BJ (cell line): ENCODE measurements at places on chromosomes 1 and 21.

DNA sequence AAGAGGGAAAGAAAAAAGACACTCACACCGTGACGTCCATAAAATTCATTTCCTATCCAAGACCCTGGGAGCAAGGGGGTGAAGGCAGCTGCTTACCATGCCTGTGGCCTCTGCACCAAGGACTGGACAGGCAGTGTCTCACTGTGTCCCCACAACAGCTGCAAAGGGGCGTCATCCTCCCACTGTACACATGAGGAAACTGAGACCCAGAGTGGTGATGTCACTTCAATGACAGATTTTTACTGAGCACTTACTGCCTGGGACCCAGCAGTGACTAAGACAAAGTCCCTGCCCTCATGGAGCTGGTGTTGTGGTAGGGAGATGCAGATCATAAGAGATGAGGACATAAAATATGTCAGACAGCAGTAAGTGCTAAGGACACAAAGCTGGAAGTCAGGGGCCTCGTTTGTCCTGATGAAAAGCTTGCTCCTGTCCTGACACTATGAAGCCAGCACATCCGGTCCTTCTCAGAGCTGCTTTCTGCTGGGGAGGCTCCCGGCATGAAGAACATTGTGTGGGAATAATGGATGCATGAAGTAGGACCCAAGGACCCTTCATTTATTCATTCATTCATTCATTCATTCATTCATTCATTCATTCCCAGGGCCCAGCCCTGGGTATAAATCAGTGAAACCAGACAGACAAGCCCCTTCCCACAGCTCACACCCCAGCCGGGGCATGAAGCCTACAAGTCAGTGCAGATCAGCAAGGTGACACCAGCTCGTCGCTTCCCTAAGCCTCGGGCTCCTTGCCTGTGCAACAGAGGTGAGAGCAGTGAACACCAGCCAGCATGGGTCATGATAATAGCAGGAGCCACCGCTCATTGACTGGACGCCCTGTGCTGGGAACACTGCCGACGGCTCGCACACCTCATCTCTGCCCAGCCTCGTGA lies 473.7 kb downstream of the MATN1 start:
- no peak for DNase-seq

DNA sequence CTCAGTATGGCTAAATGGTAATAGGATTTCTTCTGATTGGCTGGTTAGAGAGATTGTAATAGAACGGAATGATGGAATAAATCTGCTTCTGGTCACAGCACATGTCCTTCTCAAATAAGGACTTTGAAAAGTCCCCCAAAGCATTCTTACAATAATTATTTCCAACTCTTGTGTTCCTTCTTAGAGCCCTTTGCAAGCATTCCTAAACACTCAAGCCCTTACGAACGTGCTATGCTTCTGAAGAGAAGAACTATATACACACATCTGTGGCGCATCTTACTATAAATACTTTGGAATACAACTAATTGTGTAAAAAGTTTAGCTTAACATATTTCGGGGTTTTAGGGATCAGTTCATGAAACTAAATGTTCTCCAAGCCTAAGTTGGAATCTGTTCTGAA lies 25.6 kb downstream of the CLIC4 start:
- no peak for DNase-seq

DNA sequence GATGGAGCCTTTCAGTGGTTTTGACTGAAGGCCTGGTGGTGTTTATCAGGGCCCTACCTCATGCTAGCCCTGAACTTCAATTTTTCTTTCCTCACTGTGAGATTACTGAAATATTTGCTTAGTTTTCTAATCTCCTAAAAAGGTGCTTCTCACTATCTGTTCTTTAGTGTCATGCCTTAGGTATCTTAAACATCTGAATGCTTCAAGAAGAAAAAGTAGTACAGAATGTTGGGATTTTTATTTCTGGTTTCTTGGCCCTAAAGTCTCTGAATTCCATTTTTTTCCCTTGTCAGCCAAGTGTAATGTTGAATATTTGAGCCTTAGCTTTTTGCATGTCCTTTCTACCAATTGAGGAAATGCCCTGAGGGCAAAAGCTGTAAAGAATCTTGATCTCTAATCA lies 47.9 kb upstream of the PRKACB start:
- no peak for DNase-seq

DNA sequence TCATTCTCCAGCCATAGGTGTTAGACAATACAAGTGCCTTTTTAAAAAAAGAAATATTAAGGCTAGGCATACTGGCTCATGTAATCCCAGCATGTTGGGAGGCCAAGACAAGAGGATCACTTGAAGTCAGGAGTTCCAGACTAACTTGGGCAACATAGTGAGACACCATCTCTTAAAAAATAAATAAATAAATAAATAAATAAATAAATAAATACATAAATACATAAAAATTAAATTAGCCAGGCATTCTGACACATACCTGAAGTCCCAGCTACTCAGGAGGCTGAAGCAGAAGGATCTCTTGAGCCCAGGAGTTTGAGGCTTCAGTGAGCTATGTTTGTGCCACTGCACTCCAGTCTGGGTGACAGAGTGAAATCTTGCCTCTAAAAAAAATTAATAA lies 85.8 kb upstream of the ATP1B1 start:
- no peak for DNase-seq

DNA sequence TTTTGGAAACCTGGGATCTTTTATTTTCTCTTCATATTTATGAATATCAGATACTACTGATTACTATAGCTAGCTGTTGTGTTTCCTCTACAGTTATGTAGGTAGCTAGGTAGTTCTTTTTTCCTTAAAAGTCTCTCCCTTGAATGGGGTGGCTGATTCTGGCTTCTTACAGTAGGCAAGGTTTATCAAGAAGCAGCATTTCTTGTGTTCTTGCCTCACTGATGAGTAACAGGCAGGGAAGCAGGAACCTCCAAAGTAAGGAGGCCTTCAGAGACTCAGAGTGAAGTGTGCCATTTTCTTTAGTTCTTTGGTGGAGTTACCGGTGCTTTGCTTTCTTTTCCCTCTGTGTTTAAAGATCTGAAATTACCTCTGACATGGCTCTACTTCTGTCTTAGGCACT lies 56.0 kb downstream of the ZMYM4 start:
- DNase-seq = no peak

DNA sequence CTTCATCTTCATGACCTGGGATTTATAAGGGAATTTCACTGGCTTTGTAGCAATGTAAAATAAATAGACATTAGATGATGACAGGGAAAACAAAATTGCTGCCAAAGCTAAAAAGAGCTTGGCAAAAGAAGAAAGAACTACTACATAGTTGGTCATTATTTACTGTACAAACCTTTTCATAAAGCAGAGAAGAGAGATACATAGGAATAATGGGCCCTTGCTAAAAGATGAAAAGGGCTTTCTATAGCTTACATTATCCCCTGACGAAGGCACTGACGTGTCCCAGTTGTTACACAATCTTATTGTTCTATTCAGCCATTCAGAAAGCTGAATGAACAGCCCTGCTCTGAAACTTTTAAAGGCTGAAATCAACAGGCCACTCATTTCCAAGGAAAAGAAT lies 57.1 kb downstream of the ZC3H11B start:
- DNase-seq = no peak

DNA sequence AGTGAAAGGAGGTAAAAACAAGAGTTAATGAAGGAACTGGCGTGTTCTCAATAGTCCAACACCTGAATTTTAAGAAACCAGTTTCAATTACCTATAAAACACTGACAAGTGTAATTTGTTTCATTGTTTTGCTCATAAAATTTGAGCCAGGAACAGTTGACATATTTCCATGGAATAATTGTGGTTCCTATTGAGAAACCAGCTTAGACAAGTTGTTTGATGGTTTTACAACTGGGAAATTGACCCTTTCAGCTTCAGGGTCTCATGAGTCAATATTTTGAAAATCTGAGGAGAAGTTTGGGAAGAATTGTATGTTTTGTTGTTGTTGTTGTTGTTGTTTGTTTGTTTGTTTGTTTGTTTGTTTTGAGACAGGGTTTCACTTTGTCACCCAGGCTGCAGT lies 69.1 kb upstream of the GADD45A start:
- no peak for DNase-seq

- DNase-seq = no peak
Measured at GRCh38 chr1:46699666-46700065, 19.2 kb downstream of the EFCAB14 start.

GRCh38 chr1:243269461-243269801 lies 13.6 kb downstream of the SDCCAG8 start:
- no peak for DNase-seq

- no peak for DNase-seq
Measured at GRCh38 chr21:33201956-33202355, 27.8 kb upstream of the IFNAR2 start.

- DNase-seq = no peak
Measured at GRCh38 chr1:151501474-151501873, 9.7 kb upstream of the CGN start.

DNA sequence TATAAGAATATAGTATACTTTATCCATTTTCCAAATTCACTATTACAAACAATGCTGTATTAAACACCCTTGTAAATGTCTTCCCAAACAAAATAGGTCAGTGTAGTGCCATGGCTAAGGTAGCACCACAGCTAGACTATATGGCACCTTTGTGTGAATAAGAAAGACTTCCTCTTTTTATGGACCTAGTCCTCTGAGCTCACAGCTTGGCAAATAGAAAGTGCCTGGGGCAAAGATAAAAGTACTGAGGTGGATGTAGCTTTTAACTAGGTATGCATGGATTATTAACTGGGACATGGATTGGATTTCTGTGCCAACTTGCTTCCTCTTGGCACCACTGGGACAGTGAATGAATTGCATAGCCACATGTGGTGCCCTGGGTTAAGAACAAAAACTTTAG lies 25.0 kb downstream of the HRNR start:
- DNase-seq = no peak

DNA sequence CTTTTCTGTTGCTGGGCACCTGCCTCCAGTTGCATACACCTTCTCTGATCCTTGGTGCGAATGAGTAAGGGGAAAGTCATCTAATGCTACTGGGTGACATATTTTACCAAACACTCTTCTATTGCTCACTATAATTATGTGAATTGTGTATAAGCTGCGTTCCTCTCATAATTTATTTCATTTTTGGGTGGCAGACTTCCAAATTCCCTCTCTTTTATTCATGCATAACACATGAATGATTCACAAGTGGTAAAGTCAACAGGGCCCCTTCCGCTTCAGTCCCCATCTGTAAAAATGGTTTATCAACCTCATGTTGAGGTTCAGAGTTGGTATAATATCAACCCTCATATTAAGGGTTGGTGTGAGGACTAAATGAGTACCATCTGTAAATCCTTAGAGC lies 3.2 kb upstream of the QSOX1 start:
- peak; percentile 56 for DNase-seq

DNA sequence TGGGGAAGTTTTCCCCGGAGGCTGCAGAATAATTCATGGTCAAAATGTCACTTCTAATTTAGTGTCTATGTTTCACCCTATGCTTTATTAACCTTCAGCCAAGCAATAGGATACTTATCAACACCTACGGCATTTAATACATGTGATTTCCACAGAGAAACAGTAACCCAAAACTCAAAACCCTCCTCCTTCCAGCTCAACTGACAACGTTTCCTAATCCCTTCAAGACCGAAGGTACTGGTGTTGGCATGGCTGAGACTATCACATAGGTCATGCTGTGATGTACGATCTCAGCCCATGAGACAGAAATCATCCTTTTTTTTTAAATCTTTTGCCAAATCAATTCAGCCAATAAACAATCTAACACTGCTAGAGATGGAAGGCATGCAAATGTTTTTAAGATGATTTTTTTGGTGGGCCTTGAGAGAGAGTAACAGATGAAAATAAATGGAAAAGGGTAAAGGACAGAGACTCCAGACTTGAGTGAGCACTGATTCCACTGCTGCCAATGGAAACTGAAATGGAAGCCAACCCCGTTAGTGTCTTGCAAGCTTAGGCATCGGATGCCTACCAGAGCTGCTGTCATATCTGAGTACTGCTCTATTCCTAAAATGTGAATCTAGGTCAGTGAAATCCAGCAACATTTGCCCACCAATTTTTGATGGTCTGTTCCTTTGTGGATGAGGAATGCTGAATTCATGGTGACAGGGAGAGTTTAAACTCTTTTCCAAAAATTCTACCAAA lies 63.4 kb upstream of the BCL10 start:
- DNase-seq = no peak

GRCh38 chr1:116982319-116983004 lies 19.1 kb upstream of the CD101 start:
- DNase-seq = no peak

DNA sequence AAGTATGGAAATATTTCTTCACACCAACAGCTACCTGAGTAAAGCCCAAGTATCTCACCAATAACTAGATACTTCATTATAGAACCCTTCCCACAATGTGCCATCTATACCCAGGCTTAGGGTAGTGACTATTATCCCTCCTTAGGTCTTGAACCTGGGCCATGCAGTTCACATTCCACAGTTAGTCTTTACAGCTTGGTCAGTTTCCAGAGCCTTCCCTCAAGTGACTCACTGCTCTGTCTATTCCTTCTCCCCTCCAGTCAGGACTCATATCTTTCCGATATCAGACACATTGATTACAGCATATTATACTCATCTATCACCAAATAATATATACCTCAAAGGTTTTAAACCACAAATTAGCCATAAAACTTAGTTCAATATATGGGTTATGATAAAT lies 23.6 kb downstream of the VAMP4 start:
- DNase-seq = no peak

DNA sequence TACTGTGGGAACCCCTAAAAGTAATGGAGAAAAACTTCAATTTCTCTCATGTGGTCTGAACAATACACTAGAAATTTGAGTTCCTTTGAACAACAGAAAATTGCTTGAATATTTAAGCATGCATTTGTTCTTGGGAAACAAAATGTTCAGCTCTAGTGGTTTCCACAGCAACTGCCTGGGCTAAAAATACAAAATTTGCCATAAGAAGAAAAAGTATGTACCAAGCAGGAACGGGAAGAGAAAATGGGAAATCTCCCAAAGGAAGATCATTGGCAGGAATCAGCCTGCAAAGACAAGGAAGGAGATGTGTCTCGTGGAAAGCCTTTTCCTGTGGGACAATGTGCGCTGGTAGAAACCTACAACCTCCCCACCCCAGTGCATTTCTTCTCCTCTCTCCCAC lies 119.0 kb upstream of the DPT start:
- DNase-seq = no peak

- no peak for DNase-seq
Measured at GRCh38 chr1:182650678-182651338, 33.6 kb downstream of the RGS8 start.
